ENCODE measurements at places on chromosomes 5 and 9.

GRCh38 chr9:135879237-135879601 lies 28.1 kb downstream of the CAMSAP1 start:
- no peak for DNase-seq

DNA sequence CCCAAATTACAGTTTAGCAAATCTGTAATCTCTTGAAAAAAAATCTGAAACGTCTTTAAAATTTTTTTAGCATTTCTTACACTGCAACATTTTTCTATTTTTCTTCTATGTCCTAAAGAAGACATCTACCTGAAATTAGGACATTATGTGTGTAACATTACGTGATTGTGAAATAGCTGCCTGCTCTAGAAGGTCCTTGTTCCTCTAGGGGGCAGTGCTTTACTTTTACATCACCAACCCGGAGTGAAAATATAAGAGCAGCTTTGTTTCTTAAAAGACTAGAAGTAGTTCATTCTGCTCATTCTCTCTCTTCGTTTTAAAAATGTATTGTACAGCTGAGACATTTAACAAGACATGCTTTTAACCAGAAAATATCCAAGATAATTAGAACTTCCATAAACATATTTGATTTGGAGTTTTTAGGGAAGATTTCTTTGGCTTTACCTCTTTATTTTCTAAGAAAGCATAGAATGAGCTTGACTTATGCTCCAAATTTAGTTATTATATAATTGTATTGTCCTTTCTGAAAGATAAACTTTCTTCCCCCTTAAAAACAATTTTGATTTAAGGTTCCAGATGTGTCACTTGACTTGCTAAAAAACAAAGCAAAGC lies 48.1 kb upstream of the RIOK2 start:
- DNase-seq = no peak

- no peak for DNase-seq
Observed at GRCh38 chr5:128774605-128775004, 190.7 kb upstream of the SLC27A6 start.

GRCh38 chr5:159218595-159219023 lies 9.3 kb upstream of the RNF145 start:
- DNase-seq = no peak

GRCh38 chr5:100517301-100517974 lies 17.7 kb upstream of the FAM174A start:
- peak; percentile 73 for DNase-seq

All from cardiac septum (tissue), 1 donor.